ENCODE measurements at places on chromosomes 5 and 9.

DNA sequence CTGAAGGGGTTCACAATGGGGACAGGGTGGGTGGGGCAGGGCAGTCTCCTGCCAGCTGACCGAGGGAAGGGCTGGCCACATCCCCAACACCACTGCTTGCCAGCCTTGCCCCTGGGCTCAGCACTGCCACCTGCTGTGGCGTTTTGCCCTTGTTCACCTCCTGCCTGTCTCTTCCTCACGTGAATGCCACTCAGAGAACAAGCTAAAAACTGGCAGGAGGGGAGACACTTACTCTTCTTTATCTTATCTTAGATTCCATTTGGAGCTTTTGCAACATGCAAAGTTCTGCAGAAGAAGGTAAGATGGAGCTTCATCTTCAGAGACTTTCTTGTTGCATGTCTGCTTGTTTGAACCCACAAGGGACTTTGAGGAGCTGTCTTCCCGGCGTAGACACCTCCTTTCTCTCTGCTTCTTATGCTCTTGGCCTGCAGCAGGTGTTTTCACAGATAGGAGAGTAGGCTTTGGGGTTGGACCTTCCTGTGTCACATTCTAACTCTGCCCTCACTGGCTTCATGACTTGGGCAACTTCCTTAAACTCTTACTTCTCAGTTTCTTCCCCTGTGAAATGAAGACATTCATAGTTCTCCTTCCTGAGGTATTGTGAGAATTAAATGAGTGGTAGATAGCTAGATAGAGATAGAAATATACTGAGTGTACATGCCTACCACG, 4.1 kb downstream of the LRSAM1 start:
- no peak for DNase-seq

GRCh38 chr9:70525519-70525918, 111.1 kb upstream of the KLF9 start:
- no peak for DNase-seq

- no peak for DNase-seq
Measured at GRCh38 chr9:32304495-32304894, 79.9 kb upstream of the ACO1 start.

GRCh38 chr9:18314316-18314715, 159.6 kb upstream of the ADAMTSL1 start:
- DNase-seq, result no peak

DNA sequence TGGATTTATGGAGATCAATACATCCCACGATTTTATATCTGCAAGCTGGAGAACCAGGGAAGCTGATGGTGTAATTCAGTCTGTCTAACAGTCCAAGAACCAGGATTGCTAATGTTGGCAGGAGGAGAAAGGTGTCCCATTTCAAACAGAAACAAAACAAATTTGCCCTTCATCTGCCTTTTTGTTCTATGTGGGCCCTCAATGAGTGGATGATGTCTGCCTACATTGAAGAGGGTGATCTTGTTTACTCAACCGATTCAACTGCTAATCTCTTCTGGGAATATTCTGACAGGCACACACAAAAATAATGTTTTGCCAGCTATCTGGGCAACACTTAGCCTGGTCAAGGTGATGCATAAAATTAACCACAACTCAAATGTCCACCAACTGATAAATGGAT, 65.1 kb upstream of the IL33 start:
- peak; percentile 5 for DNase-seq

DNA sequence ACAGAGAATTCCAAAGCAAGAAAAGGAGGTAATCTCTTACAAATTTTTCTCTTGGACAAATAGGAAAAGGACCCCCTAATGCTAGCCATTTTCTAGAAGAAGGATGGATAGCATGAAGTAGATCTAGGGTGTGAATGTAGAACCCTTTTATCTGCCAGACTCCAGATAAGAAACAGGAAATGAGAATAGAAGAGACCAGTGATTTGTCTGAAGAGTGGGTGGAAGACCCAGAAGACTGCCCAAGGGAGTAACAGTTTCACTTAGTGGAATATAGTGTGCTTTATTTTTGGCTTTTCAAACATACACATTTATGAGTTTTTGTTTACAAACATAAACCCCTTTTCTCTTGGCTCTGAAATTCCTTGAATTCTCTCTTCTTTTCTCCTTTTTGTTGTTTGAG, 25.0 kb downstream of the ECM2 start:
- DNase-seq, result no peak

- no peak for DNase-seq
Measured at GRCh38 chr9:111630182-111630963, 761 bp upstream of the DNAJC25 start.

GRCh38 chr5:177183766-177184360, 50.3 kb downstream of the NSD1 start:
- no peak for DNase-seq

- DNase-seq, result no peak
Measured at GRCh38 chr9:15276328-15276938, 30.6 kb downstream of the TTC39B start.

- DNase-seq, result no peak
Measured at GRCh38 chr9:4277531-4277991, 22.3 kb downstream of the GLIS3 start.

GRCh38 chr9:3903273-3903672, 377.5 kb upstream of the RFX3 start:
- no peak for DNase-seq

- no peak for DNase-seq
Measured at GRCh38 chr5:18736051-18736398, 1101.8 kb downstream of the TAF11L14 start.

DNA sequence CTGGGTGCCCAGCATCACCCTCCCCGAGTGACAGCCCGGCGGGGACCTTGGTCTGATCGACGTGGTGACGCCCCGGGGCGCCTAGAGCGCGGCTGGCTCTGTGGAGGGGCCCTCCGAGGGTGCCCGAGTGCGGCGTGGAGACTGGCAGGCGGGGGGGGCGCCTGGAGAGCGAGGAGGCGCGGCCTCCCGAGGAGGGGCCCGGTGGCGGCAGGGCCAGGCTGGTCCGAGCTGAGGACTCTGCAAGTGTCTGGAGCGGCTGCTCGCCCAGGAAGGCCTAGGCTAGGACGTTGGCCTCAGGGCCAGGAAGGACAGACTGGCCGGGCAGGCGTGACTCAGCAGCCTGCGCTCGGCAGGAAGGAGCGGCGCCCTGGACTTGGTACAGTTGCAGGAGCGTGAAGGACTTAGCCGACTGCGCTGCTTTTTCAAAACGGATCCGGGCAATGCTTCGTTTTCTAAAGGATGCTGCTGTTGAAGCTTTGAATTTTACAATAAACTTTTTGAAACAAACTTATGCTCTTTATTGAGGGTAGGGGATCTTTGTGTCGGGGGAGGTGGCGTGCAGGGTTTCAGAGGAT, 1.3 kb downstream of the GADD45G start:
- peak; percentile 70 for DNase-seq

GRCh38 chr9:75713335-75713734, 177.1 kb upstream of the PCSK5 start:
- no peak for DNase-seq

DNA sequence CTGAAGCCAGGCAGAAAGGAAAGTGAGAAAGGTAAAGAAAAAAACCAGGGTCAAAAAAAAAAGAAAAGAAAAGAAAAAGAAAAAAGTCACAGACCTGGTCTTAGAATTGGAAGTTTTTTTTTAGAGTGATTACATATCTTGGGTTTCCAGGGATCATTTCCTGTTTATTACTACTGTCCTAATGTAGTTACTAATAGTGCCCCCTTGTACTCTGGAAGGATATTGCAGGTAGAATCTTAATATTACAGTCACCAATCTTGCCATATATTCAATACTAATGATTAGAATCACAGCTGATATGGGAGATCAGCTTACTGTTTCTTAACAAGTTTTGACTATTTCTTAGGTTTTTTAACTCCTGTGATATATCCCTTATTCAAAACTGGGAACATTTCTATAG, 543.2 kb upstream of the CDH6 start:
- DNase-seq, result no peak

- DNase-seq, result no peak
Measured at GRCh38 chr9:130327781-130328348, 62.3 kb downstream of the HMCN2 start.

- DNase-seq, result no peak
Measured at GRCh38 chr5:178330791-178331404, 98.3 kb upstream of the PHYKPL start.

DNA sequence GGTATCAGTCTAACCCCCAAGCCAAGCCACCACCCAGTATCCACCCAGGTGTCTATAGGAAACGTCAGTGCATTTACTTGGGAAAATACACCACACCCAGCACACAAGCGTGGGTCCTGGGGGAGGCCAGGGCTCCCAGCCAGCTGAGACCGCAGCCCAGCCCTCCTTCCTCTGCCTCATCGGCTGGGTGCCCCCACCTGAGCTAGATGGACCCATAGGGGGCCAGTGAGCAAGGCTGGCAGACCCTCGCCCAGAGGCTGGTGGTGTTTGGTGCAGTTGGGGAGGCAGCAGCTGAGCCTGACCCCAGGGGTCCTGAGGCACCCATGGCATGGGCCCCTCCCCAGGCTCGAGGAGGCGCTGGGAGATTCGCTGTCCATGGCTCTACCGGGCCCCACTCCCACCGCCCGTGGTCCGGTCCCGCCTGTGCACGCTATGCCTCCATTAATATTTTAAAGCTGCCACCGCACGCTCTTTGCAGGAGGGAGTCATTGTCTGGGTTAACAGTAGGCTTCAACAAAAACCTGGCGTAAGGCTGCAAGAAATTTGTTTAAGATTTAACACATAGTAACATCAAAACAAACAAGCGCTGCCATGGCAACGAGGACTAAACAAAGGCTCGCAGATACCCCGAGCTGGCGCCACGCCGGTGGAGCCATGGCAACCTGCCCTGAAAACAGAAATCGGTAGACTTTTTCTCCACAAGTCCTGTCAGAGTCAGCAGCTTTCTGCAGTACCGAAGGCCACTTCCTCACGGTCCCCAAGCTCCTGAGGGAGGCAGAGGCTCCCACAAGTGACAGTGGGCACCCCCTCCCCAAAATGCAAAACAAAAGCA, 20.6 kb downstream of the TPPP start:
- DNase-seq, result peak; percentile 100

- no peak for DNase-seq
Measured at GRCh38 chr9:118957585-118957984, 411.6 kb downstream of the BRINP1 start.

- DNase-seq, result no peak
Measured at GRCh38 chr5:77641397-77641943, 3.0 kb upstream of the OTP start.

- DNase-seq, result no peak
Measured at GRCh38 chr9:137482094-137482781, 23.1 kb upstream of the NSMF start.

DNA sequence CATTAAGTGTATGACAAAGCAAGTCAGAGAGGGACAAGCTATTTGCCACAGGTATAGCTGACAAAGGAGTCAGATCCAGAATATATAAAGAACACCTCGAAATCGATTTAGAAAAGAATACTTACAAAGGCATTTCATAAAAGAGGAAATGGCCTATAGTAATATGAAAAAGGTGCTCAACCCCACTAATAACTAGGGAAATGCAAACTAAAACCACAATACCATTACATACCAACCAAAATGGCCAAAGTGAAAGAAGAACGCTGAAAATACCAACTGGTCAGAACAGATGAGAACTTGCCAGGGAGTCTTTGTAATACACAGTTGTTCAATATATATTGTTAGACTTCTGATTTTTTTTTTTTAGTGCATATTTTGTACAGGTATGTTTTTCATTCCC, 152.9 kb downstream of the CDC42SE2 start:
- no peak for DNase-seq

DNA sequence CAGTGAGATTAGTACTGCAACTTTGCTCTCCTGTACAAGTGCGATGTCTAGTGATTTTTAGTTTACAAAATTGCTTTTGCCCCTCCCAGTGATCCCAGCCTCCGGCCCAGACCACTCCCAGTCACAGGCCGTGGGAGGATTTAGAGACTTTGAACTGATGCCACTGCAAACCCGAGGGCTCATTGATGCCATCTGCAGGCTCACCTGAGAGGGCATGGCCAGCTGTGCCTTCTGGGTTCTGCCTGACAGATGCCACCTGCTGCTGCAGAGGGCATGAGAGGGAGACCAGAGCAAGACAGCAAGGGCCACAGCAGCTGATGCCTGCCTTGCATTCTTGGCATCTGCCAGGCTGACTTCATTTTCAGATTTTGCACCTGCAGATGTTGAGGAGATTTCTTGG, 593.8 kb downstream of the CDK5RAP2 start:
- DNase-seq, result no peak

GRCh38 chr5:170438581-170438980, 49.4 kb upstream of the KCNMB1 start:
- DNase-seq, result no peak

GRCh38 chr9:105291938-105292337, 47.5 kb downstream of the SLC44A1 start:
- DNase-seq, result no peak

GRCh38 chr5:179766021-179766725, 27.6 kb upstream of the LTC4S start:
- no peak for DNase-seq

- no peak for DNase-seq
Measured at GRCh38 chr9:136688274-136689107, 1.2 kb upstream of the AGPAT2 start.

GRCh38 chr5:124059200-124059599, 547.2 kb downstream of the CSNK1G3 start:
- no peak for DNase-seq
